ENCODE measurements at places on chromosomes 1 and 21.
A peak's percentile ranks its signal among the peaks of the same experiment; 100 is the strongest.

DNA sequence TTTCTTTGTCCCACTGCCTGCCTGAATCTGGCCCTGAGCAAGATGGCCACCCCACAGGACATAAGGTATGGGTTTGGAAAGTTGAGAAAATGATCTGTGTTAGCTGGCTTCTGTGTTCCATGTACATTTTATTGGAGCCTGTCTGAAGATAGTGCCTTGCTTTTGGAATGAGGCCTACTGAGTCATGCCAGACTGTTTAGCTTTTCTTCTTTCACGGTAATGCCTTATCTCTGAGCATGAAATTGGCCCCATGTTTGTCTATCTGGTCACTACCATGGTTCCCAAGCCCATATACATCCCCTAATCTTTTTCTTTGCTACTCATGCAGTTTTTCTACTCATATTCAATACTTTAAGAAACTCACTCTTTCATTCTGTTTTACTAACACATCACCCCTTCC lies 85.1 kb upstream of the LMO4 start:
- DNase-seq = no peak

DNA sequence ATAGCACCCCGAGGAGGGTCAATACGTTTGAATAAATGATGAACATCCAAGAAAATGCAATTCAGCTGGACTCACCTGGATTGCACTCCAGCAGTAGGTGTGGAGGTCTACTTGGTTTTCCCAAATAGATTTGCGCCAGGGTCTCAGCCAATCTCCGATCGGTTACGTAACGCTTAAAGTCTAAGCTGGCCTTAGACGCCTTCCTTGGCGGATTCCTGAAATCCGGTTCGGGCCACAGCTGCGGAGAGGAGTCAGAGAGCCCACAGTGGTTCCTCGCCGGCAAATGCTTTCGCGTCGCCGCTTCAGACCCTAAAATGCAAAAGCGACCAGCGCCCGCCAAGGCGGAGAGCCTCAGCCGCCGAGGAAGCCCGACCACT lies 322 bp downstream of the TFB2M start:
- peak; percentile 64 for DNase-seq

DNA sequence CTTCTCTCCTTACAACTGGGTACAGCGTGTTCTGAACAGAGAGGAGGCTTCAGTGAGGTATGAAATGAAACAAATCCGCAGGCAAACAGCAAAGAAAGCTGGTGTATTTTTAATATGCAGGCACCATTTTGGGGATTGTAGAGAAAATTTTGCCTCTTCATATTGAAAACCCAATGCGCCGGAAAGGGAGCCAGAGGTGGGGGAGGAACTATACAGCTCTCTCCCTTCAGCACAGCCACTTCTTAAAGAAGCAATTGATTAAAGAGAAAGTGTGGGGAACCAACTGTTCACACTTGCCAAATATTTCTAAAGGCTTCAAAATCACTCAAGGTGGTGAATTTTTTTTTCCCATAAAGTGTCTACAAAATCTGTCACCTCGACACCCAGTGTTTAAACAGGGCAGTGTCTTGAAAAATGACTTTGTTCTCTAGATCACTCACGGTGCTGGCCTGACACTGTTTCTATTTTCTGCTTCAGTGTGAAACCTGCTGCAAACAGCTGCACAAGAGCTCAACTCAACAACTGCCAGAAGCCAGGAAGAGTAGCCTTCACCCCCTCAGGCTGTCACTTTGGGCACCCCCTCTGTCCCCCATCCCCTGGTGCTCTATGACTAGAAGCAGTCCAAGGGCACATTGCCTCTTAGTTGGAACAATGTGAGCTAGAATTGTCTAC lies 123.8 kb upstream of the CTTNBP2NL start:
- no peak for DNase-seq

DNA sequence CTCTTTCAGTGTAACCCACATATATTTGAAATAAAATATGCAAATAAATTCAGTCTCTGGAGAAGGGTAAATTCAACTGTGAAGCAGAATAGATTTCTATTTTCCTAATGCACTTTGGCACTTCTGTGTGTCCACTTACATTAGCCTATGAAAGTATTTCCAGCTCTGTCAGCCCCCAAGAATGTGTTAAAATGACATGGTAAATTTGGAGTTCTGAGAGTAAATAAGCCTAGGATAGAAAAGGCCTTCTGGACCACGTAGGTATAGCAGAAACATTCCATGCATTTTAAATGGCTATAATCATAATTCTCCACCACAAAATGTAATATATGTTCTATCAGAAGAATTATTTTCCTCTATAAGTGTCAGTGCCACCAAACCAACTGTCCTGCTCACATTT lies 276.2 kb downstream of the NEGR1 start:
- DNase-seq = no peak

- no peak for DNase-seq
Measured at GRCh38 chr1:4270651-4271337, 370.7 kb upstream of the C1orf174 start.

DNA sequence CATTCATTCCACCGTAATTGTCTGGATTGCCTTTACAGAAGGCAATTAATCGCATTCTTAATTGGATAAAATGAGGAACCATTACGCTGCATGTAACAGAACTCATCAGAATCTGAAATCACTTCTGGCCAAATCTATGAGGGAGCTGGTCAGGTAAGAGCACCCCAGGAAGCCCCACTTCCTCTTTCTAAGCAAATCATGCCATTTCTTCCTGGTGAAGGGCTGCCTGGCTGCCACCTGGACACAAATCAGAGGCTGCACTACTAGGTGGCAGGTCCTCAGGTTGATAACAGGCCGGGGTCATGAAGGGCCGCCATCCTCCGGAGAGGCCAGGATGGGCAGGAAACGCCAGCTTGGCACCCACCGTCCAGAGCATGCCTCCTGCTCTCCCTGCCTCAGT lies 73.7 kb downstream of the CAPZB start:
- no peak for DNase-seq

GRCh38 chr1:220077887-220078286 lies 11.7 kb downstream of the BPNT1 start:
- no peak for DNase-seq

- peak; percentile 51 for DNase-seq
Measured at GRCh38 chr1:20376880-20377494, 86.3 kb downstream of the VWA5B1 start.

DNA sequence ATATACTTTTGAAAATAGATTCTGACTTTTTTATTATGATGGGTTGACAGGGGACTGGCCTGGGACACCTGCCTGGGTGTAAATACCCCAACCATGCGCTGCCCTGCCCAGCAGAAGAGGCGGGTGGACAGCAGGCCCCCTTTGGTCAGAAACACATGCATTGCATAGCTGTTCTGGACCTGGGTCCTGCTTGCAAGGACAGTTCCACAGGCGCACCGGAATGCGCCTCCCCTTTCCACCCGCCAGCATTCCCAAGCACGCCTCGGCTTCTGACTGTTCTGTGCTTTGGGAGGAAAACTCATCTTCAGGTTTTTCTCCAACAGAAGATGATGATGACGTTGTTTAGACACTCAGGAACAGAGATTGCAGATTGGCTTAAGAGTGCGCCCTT lies 428 bp upstream of the ZNF678 start:
- no peak for DNase-seq

DNA sequence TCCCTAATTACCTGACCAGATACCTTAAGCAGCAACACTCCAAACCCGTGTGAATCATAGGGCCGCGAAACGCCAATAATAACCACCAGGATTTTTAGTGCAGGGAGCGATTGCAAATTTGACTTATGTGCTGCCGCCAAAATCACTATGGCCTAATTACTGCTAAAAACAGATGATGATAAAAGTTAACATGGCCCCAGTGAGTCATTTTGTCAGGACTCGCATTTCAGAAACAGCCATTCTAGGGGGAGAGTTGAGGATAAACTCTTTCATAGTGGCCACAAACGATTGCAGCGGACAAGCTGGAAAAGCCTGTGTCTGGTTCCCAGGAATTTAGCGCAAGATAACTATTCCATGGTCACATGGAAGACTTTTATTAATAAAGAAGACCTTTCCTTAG lies 103.4 kb downstream of the HLX start:
- no peak for DNase-seq

DNA sequence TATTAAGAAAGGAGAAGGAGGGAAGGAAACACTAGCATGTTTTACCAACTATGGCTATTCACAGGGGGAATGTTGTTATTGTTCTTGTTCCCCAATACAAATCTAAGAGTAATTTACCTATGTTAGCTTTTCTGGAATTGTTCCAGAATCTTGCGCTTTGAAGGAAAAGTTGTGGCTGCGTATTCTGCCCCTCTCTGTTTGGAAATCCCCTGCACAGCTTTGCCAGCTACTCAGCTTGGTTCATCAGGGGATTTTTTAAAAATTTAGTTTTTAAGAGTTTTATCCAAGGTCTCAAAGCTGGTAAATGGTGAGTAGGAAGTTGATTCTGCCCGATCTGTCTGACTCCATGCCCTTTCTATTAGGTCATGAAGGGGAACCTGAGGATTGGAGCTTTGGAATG lies 9.5 kb upstream of the IRF6 start:
- DNase-seq = no peak

GRCh38 chr1:192201303-192201702 lies 43.0 kb downstream of the RGS18 start:
- no peak for DNase-seq

GRCh38 chr1:43873851-43874250 lies 59.8 kb upstream of the ARTN start:
- no peak for DNase-seq

DNA sequence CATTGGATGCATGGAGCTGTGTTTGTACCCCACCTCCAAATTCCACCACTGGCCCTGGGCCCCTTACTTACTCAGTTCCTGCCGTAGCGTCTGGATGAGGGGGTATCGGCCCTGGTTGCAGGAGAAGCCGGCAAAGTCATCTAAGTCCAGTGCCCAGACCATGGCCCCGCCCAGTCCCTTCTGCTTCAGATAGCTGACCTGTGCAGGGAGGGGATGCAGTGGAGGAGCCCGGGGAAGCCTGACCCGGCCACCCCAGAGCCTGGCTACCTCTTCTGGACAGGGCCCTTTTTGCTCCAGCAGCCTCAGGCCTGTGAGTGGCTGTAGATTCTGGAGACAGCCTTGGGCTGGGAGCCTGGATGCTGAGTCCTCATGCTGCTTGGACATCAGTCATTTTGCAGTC lies 11.8 kb downstream of the CHIT1 start:
- no peak for DNase-seq

GRCh38 chr21:38500073-38500472 lies 1.8 kb upstream of the ERG start:
- DNase-seq = no peak

DNA sequence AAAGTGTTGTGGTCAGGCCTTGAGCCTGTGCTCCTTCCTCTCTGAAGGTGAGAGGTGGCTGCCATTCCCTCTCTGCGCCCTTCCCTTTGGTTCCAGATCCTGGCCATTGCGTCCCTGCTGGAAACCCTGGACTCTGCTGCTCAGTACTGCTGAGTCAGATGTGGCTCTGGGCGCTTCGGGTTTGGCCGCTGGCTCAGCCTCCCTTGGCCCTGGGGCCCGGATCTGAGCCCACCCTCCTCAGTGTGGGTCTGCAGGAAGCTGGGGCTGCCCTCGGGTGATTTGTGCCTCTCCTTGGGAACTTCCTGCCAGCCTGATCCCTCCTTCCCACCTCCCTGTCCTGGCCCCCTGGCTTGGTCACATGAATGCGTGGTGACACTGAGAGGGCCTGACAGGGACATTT lies 32.2 kb downstream of the QSOX1 start:
- no peak for DNase-seq

DNA sequence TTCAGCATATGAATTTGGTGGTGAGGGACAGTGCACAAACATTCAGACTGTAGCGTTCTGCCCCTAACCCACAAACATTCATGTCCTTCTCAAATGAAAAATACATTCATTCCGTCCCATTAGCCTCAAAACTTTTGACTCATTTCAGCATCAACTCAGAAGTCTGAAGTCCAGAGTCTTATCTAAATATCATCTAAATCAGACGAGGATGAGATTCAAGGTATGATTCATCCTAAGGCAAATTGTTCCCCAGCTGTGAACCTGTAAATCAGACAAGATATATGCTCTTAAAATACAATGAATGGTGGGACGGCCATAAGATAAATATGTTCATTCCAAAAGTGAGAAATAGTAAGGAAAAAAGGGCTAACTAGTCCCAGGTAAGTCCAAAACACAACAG lies 1195.6 kb upstream of the ADGRL4 start:
- no peak for DNase-seq

DNA sequence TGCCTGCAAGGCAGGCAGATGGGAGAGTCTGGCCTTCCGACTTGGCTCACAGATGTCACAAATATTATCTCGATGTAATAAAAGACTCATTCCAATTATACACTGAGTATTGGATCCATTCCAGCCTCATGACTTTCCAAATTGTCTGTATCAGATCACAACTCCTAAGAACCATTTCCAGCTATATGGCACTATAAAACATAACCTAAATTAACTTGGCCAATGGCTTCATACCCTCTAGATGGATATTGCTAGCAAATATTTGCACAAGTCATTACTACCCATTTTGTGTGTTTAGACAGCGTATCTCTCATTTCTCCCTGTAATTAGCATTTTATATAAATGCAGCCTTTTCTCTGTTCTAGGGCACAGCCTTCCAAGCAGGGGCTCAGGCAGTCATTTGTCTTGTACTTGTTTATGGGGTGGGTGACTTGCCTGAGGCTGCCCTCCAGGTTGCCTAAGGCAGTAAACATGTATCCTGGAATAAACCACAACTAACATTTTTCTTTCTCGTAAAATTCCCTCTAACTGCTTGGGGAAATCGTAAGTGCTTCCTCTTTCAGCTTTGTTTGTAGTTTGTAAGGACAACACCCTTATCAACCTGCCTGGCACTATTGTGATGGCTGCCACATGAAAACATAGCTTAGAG lies 70.6 kb upstream of the KCNJ6 start:
- no peak for DNase-seq

- no peak for DNase-seq
Measured at GRCh38 chr1:70809069-70809468, 238.5 kb downstream of the PTGER3 start.

GRCh38 chr1:24329331-24329730 lies 10.2 kb downstream of the GRHL3 start:
- DNase-seq = no peak

GRCh38 chr1:24094554-24094953 lies 17.4 kb downstream of the MYOM3 start:
- DNase-seq = no peak

GRCh38 chr21:42148584-42148983 lies 70.4 kb upstream of the ABCG1 start:
- DNase-seq = no peak

DNA sequence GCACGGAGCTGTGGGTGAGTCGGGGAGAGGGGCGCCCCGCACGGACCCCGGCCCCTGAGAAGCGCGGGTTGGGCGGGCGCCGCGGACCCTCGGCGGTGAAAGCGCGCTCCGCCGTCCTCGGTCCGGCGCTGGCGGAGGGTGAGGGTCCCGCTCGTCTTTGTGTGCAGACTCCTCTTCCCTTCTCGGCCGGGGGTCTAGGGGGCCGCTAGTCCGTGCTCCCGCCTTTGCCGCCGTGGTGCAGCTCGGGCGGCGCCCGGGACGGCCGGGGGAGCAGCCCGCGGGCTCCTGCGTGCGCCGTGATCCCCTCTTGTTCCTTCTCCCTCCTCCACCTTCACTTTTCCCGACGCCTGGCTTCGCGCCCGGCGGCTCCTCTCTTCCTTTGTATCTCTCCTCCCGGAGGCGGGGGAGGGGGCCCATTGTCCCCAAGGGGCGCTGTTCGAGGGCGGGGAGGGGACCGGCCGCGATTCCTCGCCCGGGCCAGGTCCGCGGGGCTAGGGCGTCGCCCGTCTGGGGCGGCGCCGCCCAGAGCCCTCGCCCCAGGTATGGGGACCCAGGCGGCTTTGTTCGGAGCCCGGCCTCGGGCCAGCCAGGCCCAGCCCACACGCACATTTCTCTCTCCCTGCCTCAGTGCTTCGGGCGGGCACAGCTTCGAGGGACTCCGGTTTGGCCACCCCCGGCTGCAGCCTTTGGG lies 519 bp downstream of the FNBP1L start:
- DNase-seq = peak; percentile 49

- DNase-seq = no peak
Measured at GRCh38 chr1:151377150-151377884, 4.8 kb upstream of the SELENBP1 start.
